Subcutaneous adipose tissue (tissue), 4 donors: ENCODE measurements at places on chromosomes 2 and 18. TPM values are rescaled to one million over a fixed set of nuclear protein-coding genes. Genes with fewer than 3 reads are reported as not detected.

RHBDD1 gene
- total RNA-seq, result 15.0 TPM

VAMP8 gene
- 38.5 TPM for total RNA-seq

POU3F3 gene
- 0.17 TPM for total RNA-seq

SCG2 gene
- not detected for total RNA-seq

DNAJC5G gene
- total RNA-seq, result not detected

BUB1 gene
- total RNA-seq, result 2.4 TPM

AQP12B gene
- total RNA-seq, result not detected

TSPYL6 gene
- total RNA-seq, result not detected

MAB21L4 gene
- not detected for total RNA-seq

ACADL gene
- total RNA-seq, result 41.8 TPM
